Pulmonary artery endothelial cell (primary cell): ENCODE measurements at places on chromosomes 4 and X. TPM values are rescaled to one million over a fixed set of nuclear protein-coding genes. Genes with fewer than 3 reads are reported as not detected.

DNA sequence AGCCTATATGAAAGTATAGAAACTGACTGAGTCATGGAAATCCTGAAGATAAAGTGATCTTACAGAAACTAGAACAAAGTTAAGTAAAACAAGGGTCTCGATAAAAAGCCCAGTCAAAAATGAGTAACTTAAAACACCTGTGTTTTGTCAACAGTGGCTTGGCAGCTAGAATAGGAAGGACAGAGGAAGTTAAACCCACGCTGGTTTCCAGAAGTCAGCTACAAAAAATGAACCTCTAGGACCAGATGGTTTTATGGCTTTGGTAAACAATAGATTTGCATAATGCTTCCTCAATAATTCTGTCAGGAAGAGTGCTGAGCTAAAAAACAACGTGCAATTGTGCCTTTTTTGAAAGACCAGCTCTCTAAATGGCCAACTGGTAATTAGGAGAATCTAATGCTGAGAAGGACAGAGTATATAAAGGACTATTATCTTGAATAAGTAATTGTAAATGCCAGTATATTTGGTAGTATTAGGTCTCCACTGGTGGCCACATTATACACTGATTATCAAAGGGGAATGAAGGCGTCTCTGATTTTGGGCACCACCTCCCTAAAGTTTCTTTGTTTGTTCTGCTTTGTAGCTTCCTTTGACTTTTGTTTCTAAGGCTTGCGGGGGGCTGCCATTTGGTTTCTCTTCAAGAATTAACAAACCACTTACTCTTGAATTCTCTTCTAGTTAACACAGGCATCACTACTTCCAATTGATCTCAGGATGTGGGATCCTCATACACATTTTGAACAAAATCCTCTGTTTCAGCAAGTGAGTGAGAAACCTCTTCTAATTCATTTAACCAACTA lies 72.2 kb upstream of the PPP3CA start:
- peak; percentile 73 for DNase-seq

DNA sequence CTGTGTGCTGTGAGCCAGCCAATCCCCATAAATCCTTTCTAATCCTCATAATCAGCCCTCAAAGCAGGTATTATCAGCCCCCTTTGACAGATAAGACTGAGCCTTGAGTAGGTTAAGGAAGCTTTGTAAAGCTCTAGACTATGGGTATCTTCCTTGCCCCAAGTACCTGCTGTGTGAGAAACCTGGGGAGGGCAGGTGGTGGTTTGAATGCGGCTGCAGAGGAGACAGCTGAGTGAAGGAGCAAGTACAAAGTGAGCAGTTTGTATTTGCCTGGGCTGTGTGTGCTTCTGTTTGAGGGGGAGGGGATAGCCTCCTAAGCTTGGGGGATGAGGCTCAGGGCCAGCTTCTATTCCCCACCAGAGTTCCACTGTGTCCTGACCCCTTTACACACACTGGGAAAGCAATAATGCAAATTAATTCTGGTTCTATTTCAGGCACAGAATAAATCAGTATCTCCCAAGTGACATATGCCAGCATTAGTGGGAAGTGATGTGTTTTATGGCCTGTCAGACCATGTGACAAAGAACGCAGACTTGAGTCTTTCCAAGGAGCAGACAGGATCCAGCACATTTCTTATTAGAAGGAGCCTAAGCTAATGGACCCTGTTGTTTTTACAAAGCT lies 63.5 kb downstream of the EVC start:
- DNase-seq = no peak

DNA sequence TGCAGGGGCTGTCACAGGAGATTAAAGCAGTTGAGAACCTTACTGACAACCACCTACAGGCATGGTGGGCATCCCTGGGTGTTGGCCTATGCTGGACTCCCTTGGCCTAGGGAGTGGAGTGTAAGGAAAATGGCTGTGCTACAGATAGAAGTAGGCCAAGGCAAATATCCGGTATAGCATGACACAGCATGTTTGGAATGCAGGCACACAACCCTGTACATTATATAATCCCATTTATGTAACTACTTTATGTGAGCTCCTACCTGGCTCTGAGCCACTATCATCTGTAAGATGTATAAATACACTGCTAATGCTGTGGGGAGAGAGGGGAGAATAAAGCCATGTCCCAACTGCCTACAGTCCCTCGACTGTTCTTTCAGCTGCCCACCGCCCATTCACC lies 38.7 kb upstream of the KCTD8 start:
- DNase-seq = no peak

DNA sequence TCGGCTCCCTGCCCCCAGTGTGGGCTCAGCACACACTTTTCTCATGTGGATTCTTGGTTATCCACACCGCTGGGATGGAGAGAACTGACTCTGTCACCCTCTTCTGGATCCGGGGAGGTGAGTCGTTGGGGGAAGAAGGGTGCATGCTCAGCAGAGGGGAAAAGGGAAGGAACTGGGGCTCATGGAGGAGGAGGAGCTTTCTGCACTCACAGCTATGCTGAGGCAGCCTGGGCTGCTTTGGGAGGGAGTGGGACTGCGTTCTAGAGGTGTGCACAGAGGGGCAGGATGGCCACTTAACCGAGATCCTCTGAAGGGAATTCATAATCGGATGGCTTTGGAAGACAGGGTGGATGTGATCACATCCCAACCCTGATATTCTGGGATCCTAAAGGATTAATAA lies 51.6 kb downstream of the RTL5 start:
- no peak for DNase-seq

GRCh38 chrX:23403849-23404248 lies 69.2 kb downstream of the PTCHD1 start:
- no peak for DNase-seq

GRCh38 chrX:8404926-8405325 lies 59.7 kb upstream of the VCX3B start:
- DNase-seq = no peak

DNA sequence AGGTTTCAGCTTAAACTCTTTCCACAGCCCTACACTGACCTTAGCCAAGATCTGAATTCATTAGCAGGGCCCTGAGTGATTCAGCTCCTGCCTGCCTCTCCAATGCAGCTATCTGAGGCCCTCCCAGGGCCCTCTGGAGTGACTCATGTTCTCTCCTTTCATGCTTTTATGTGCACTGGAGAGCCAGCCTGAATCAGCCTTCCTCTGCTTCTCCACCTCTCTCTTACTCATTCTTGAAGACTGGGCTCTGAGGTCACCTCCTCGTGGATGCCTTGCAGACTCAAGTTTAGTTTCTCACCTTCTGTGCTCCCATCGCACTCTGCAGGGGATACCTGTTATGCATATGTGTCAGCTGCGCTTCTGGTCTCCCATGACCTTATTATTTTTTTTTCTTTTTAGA lies 3.1 kb upstream of the OCIAD2 start:
- peak; percentile 89 for DNase-seq

CYSLTR1 gene
- total RNA-seq = not detected in 2 replicates

RIPPLY1 gene
- total RNA-seq = not detected in 2 replicates

RTL3 gene
- not detected in 2 replicates for total RNA-seq
